ENCODE measurements at places on chromosomes 4 and X. TPM values are rescaled to one million over a fixed set of nuclear protein-coding genes. Genes with fewer than 3 reads are reported as not detected.

DNA sequence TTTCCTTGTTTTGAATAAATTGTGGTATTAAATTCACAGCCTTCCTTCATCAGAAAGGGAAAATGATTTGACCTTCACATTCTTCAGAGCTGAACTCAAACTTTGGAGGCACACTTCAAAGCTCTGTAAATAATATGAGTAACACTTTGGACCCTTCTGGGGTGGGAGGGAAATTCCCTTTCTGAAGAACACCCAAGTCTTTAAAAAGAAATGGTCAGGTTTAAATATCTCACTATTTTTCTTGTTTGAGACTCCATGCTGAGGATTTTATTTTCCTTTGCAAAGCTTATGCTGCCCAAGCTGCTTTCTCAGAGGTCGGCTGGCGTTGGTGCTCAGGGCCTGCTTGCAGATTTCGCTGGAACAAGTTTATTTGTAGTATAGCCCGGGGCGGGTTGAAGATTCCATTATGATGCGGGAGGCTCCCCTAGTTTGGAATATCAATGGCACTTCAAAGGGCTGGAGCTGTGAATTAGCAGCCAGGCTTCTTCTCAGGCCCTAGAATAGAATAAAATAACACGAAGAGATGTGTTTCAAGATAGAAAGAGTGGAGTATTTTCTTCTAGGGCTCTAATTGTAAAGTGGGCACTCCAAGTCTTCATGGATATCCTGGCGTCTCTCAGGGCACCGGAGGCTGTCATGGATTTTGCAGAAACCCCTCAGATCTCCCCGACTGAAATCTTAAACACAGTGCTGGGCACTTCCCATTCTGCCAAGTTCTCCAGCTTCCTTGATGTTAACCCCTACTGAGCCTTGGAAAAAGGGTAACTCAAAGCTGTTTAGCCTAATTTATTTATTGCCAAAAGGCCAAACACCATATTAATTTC is 315.6 kb downstream of the GPAT3 start:
- DNase-seq = no peak

- DNase-seq = no peak
These were observed 9.8 kb downstream of the MAGED2 start for GRCh38 chrX:54817220-54817820.

- no peak for DNase-seq
These were observed 1197.7 kb downstream of the C4orf33 start for GRCh38 chr4:130293692-130294091.

DNA sequence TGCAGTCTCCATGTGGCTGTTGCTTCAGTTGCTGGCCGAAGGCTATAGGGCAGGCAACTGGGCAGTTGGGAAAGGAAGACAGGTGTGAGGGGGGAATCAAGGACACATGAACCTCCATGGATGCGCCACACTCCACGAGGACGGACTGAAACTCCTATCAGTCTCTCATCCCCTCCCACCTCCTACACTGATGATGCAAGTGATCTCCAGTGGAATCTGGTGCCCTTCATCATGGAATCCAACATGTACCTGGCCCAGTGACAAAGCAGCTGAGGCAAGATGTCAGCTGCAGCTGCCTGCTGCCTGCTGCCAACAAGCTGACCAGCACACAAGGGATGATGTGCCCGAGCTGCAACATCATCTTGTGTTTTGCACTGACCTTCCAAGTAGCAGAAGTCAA is 26.0 kb upstream of the MGST2 start:
- no peak for DNase-seq

GRCh38 chrX:17713288-17713687 is 24.0 kb upstream of the SCML1 start:
- no peak for DNase-seq

GRCh38 chrX:68719904-68720614 is 72.6 kb downstream of the STARD8 start:
- DNase-seq = no peak

- no peak for DNase-seq
These were observed 224.5 kb downstream of the PCDH18 start for GRCh38 chr4:137307806-137308205.

- DNase-seq = peak; percentile 47
These were observed 39.9 kb upstream of the HMX1 start for GRCh38 chr4:8911316-8912088.

DNA sequence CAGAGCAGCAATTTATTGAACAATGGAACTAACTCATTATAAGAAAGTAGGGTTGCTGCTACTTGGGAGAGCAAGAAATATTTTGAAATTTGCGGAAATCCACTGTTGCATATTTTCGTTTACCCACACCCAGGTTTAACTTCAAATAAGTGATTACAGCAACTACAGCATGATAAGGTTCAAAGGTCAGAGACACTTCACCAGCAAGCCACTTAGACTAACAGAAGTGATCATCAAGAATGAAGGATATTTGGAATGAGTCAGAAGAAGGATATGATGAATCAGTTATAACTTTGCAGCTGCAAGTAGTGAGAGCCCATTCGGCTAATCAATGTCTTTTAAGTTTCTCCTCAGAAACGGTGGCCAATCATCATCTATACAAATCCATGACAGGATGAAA is 199.3 kb downstream of the TMA16 start:
- DNase-seq = no peak

DNA sequence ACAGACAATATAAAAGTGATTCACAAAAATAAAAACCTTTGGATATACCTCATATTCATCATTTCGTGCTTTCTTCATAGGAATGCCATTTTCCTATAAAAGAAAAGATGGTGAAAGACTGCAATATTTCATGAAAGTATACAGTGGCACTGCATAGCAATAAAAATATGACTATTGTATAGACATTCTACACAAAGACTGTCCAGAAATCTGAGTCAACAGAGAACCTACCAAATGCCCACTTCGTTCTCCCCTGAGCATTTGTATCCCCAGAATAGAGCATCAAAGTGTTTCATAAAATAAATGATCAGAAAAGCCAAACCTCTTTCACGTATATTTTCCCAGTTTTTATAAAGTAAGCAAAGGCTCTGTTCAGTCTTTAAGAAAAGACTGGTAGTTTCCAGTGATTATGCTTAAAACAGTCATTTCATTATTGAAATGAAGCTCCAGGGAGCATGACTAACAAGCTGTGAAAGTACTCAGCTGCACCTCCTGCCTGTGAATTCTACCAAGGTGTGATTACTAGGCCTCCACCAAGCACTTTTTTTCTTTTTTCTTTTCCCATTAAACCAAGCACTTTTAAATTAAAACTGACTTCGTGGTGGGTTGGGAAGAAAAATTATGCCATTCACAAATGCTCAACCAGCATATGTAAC is 20.2 kb downstream of the PPA2 start:
- no peak for DNase-seq

GRCh38 chr4:148444296-148445070 is 2.3 kb upstream of the NR3C2 start:
- peak; percentile 24 for DNase-seq

- no peak for DNase-seq
These were observed 29.7 kb downstream of the PDHA1 start for GRCh38 chrX:19373351-19373891.

DNA sequence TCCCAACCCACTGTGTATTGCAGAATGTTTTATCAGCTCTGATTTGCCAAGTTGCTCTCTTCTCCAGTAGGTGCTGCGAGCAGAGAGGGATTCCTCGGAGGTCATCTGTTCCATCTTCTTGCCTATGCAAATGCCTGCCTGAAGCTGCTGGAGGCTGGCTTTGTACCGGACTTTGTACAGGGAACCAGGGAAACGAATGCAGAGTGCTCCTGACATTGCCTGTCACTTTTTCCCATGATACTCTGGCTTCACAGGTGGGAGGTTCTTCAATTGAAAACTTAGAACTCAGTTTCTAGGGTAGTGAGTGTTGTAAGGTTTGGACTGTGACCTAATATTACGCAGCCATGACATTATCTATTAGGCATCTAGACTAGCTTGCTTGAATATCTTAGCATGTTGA is 24.9 kb downstream of the AR start:
- DNase-seq = no peak

DNA sequence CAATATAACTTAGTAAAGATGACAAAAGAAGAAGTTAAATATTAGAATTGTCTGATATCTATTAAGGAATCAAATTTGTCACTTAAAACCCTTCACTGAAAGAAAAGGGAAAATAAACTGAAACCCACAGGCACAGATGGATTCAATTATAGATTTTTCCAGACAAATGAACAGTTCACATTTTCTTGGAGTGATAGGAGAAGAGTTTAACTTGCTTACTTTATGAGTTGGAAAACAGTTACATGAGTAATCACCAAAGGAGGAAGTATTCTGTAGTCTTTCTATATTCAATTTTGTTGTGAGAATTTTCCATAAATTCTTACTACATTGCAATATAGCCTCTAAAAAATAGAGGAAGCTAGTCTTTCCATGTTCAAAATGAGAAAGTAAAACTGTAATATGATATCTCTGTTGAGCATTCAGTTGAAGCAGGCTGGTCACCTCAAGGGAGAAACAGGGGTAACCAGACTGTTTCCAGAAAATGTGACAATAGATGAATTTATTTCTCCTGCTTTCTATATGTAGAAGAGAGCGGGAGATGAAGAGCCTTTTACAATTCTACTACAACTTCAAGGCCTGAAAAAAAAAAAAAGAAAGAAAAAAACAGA is 330.3 kb upstream of the EPHA5 start:
- no peak for DNase-seq

GRCh38 chr4:170741856-170742255 is 652.1 kb upstream of the AADAT start:
- DNase-seq = no peak

GRCh38 chrX:82626978-82627377 is 881.1 kb upstream of the POU3F4 start:
- DNase-seq = no peak

DNA sequence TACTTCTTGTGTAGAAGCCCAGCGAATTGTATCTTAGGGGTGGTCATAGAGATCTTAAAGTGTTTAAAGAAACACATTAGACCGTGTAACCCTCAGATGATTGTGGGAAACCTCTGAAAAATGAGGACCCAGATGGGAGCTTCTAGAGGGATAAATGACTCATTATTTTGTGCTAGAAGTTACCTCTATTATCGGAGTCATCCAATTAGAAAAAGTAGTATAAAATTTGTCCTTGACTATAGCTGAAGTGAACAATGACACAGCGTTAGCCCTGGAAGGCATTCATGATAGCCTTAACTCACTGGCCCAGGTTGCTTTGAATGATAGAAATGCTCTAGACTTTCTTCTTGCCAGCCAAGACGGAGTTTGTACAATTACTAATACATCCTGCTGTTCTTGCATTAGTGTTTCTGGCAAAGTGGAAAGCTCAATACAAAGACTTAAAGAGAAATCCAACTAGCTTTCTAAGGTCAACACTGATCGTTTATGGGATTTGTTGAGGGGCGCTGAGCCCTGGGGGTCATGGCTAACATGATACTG is 178.9 kb upstream of the VEGFC start:
- DNase-seq = no peak

DNA sequence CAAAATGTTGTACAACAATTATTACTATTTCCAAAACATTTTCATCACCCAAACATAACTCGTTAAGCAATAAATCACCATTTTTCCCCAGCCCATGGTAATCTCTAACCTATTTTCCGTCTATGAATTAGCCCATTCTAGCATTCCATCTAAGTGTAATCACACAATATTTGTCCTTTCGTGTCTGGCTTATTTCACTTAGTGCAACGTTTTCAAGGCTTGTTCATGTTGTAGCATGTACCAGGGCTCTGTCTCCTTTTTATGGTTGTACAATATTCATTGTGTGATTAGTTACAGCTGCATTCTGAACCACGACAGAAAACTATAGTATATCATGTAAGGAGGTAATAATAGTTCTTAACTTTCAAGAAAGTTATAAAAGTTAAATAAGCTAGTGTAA is 656.0 kb upstream of the HS3ST1 start:
- no peak for DNase-seq

DNA sequence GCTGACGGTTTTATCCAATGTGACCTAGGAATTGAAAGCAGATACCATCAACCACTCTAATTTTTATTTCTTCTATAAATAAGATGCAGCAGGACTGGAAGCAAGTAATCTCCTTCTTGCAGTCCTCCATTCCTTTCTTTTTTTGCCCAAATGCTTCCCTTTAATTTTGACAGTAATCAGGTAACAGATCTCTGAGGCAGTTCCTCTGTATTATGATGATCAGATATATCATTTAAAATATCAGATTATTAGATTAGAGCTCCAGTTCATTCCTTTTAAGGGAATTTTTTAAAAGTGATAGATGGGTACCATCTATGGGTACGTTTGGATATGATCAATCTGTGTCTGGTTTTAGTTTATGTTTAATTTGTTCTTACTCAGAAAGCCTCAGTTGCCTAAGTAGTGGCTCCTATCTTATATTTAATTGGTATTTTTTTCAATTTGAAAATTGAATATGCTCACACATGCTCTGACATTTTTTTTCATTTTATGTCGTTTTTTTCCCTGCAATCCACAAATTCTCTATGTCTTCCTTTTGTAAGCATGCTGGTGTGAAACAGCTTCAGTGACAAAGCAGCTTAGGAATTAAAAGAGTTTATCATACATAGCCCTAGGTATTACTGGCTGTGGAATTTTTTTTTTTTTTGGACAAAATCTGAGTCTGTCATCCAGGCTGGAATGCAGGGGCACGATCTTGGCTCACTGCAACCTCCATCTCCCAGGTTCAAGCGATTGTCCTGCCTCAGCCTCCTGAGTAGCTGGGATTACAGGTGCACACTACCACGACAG is 73.7 kb upstream of the ANK2 start:
- DNase-seq = no peak

- DNase-seq = peak; percentile 33
These were observed 19.6 kb downstream of the CCNG2 start for GRCh38 chr4:77176640-77177039.

DNA sequence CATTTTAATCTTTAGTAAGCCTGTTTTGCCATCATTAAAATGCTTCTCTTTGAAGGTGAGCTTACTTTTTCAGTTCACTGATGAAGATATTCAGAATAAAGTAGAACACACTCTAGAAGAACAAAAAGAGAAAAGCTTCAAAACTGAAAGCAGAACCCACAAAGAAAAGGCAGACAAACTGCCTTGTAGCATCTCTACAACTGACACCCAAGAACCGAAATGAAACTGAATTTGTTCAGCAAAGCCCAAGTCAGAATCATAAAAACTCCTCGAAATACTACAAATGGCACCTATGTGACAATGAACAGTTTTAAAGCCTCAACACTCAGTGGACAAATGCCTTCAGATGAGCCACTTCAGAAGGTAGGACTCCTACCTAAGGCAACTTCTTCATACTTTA is 83.6 kb downstream of the MAML3 start:
- no peak for DNase-seq

Gene AFF1
- 70.5 TPM for total RNA-seq

Gene WNK3
- total RNA-seq = 5.4 TPM

Gene IRS4
- not detected for total RNA-seq

Gene USP51
- total RNA-seq = 4.0 TPM

Gene DDX53
- not detected for total RNA-seq

Gene KLB
- total RNA-seq = 4.6 TPM

Gene HS3ST1
- total RNA-seq = 3.8 TPM

Gene CT45A9
- total RNA-seq = not detected

Gene SSX4
- not detected for total RNA-seq

Gene XG
- total RNA-seq = 14.4 TPM

Gene ELF4
- total RNA-seq = 10.7 TPM

Gene LDOC1
- 3.9 TPM for total RNA-seq

Gene HELT
- not detected for total RNA-seq

Gene DOK7
- 3.5 TPM for total RNA-seq

Gene PCYT1B
- 0.33 TPM for total RNA-seq

Measured in breast epithelium (tissue), 4 donors.